Glomerular endothelial cell (primary cell): ENCODE measurements at places on chromosomes 7 and 10. TPM values are rescaled to one million over a fixed set of nuclear protein-coding genes. Genes with fewer than 3 reads are reported as not detected.

GRCh38 chr7:2317556-2318293 lies 3.5 kb upstream of the SNX8 start:
- DNase-seq = no peak

DNA sequence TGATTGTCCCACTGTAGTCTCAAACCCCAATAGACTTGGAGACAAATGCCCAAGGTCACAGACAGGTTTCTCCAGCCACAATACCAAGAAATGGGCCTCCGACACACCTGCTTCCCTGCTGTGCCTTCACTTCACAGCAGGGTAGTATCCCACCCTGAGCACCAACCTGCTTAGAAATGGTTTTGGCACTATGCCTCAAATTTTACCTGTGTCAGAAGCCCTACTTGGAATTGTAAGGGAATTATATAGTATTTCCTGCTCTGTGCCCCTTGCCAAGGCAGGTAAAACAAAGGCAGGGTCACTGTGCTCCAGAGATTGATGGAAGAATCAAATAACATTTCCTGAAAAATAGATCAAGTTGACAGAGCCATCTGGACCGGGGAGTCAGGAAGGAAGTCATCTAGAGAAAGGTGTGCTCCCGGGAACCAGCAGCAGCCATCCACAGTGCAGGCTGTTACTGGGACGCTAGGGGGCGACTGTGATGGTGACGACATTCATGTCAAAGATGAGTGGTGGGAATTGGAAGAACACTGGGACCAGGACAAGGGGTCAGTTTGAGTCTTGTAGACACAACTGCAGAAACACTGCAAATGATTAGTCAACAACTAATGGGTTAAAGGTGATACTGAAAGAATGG lies 117.8 kb upstream of the AKR1E2 start:
- no peak for DNase-seq

DNA sequence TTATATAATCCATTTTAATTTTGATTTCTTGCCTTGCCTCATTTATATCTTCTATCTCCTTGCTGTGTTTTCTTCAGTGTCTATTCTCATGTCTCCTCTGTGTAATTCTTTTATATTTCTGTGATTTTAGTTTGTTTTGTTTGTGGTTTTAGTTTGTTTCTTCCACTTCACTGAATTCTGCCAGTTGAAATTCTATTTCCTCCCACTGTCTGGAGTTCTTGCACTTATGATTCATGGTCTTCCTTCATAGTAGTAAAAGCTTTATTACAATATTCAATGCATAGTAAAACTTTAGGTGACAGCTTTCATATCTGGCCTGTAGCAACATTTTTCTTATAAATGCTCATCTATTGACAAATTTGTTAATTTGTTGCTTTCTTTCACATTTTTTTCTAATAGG lies 113.3 kb downstream of the MAGI2 start:
- DNase-seq = no peak

- no peak for DNase-seq
Measured at GRCh38 chr10:103800789-103801540, 54.4 kb downstream of the SH3PXD2A start.

DNA sequence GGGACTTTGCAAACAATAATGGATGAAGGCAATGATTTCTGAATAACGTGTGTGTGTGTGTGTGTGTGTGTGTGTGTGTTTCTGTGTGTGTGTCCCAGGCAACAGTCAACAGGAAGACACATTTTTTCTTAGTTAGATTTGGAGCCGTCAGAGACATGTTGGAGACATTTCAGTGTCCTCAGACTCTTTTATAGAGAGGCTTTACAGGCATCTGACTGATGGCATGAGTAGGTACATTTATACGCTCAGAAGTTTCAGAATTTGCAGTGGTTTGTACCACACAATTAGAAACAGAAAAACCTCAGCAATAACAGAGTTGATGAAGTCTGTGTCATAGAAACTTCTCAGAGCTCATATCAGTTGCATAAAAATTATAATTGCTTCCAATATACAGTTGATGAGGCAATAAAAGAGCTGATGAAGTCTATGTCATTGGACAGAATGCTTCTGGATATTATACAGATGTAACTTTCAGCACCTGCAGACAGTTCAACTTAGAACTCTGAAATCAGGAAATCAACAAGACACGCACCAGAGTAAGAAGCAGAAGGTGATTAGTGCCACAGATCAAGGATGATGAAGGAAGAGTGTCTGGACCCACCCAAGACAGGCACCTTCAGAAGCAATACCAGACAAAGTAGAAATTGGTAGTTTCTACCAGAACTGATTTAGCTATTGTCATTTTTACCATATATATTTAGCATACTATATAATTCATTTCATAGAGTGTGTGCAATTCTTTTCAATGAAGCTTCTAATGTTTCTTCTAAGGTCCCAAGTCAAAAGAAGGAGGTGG lies 104.5 kb upstream of the LYZL1 start:
- DNase-seq = no peak

- no peak for DNase-seq
Measured at GRCh38 chr10:119539359-119539825, 3.1 kb downstream of the RGS10 start.

DNA sequence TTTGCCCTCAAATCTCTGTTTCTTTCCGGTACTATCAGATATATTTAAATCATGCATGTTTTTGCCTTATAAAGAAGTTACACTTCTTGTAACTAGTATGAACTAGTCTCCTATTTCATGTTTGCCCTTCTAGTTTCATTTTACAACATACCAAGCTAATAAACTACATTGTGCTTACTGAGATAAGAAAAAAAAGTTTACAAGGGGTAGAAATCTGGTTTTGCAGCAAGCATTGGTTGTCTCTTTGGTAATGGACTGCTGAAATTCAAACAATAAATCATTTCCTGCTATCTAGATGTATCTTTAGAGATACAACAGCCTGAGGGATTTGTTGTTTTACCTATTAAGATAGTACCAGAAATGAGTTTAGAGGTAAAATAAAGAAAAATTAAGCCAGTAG lies 18.8 kb downstream of the PTTG1IP2 start:
- no peak for DNase-seq

DNA sequence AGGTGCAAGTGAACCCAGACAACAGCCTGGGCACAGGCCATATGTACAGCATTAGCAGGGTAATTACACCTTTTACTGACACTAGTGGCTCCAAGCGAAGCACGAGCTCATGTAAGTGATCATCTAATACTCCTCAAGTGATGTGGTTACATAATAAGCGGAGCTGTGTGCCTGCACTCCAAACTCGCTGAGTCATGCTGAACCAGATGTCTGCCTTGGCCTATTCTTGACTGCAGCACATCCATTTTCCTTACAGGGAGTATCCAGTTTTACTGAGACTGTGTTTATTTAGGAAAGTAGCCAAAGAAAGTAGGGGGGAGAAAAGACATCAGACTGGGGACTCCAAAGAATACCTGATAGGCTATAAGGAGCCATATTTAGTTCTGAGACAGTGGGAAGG lies 90.1 kb downstream of the GRM3 start:
- no peak for DNase-seq

GRCh38 chr10:119575506-119575905 lies 21.3 kb downstream of the TIAL1 start:
- DNase-seq = no peak

DNA sequence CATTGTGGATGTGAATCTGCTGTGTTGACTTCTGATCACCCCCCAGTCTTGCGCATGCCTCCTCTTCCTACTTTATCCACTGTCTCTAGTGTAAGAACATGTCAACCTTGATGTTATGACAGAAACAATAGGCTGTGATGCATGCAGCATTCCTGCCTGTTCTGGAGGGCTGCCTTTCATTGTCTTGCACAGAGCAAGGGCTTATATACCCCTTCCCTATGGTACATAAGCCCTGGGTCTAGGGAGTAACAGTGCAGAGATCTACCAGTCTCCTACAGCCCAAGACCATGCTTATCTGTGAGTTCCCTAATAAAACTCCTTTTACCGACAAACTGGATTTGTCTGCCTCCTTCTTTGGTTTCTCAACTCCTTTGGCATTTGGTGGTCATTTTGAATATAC lies 177.0 kb upstream of the STK17A start:
- no peak for DNase-seq

DNA sequence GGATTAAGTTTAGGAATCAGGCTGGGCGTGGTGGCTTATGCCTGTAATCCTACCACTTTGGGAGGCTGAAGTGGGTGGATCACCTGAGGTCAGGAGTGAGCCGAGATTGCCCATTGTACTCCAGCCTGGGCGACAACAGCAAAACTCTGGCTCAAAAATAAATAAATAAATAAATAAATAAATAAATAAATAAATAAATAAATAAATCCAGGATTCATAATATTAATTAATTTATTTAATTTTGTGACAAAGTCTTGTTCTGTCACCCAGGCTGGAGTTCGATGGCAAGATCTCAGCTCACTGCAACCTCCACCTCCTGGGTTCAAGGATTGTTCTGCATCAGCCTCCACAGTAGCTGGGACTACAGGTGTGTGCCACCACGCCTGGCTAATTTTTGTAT lies 4.2 kb downstream of the SUGCT start:
- no peak for DNase-seq

DNA sequence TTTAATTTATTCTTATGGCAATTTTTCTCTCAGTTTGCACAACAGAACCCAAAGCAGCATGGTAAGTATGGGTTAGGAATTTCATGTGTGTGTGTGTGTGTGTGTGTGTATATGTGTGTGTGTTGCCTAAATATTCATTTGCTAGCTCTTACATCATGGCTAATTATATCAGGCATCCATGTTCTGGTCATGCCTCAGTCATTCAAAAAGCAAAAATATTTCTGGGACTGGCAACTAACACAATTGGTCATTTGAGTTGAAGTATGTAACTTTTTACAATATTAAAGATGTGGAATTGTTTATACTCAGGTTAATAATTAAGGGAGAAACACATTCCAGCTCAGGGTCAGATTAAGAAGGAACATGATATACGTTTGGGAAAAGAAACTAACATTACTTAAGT lies 67.6 kb upstream of the PHYHIPL start:
- no peak for DNase-seq

DNA sequence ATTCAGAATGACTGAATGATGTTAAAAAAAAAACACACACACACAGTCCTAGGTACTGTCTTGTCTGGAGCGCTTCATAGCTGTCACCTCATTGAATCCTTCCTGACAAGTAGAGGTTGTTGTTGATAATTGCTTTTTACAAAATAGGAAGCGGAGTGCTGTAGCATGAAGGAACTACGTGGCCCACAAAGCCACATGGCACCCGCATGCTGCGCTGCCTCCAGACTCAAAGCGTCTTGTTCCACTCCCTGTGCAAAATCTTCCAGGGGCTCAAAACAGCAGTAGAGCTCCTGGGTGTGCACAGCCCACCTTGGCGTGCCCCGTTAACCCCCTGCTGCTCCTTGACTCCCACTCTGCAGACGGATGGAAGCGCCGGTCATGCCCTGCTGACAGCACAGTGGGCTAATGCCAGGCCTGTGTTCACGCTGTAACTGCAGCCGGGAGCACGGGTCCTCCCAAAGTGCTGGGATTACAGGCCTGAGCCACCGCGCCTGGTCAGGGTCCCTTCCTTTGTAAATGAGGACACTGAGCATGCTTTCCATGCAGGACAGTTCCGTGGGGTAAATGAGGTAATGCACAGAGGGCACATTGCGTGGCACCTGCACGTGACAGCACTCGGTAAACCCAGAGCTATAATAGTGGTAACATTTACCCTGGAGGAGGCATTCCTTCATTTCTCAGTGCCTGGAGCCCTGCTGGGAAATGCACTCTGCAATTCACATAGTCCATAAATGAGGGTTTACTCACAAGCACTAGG lies 91.1 kb upstream of the GNA12 start:
- DNase-seq = no peak

- peak; percentile 18 for DNase-seq
Measured at GRCh38 chr10:102678842-102679289, 34.6 kb downstream of the TRIM8 start.

DNA sequence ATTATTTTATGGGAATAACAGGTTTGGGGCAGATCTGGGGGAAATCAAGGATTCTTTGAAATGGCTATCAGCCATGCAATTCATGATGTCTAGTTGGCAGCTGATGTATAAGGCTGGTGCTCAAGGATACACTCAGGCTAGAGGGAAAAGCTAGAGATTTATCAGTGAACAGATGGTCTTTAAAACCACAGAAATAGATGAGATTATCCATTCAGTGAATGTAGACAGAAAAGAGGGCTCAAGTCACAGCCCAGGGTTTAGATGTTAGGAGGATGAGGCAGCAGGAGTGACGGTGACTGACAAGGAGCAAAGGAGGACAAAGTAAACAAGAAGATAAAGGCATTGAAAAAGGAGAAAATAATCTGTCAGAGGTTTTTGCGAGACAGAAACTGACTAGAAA lies 238.7 kb downstream of the CDK14 start:
- no peak for DNase-seq

DNA sequence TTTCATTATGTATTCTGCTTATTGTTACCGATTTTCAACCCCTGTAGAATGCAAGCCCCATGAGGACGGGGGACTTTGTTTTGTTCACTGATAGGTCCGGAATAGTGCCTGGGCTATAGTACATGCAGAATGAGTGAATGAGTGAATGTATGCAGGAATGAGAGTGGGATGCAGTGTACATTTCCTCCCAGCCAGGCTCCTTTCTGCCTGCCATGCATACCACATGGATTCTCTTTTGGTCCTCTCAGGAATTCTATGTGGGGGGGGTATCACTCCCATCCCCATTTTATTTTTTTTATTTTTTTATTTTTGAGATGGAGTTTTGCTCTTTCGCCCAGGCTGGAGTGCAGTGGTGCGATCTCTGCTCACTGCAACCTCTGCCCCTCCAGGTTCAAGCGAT lies 16.7 kb downstream of the TRIM56 start:
- no peak for DNase-seq

GRCh38 chr10:121732656-121733445 lies 134.6 kb upstream of the FGFR2 start:
- no peak for DNase-seq

DNA sequence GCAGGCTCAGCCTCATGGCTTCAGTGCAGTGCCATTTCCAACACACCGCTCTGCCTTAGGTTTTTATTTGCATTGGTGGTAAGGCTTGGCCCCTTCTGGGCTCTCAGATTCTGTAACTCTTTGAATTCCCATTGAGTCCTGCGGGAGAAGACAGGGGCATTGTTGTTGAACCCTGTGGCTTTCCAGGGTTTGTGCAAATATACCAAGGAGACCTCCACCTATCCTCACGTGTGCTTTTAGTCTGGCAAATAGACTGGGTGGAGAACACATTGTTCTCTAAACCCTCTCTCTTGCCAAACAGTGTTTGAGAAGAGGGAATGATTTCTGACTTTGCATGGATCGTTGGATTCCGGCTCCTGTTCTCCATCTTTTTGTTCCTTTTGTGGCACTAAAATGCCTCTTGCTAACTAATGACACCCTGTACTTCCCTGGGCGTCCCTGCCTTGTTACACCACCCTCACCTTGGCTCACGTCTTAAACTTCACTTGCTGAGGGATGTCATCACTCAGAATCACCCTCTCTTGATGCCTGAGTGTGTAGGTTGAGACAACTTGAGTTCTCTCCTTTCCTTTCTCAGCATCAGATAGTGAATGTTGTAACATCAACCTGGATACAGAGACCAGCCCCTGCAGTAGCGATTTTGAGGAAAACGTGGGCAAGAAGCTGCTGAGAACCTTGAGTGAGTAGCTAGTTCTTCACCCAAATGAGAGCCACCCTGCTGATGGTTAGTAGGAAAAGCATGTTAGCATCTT lies 40.5 kb downstream of the GOT1 start:
- no peak for DNase-seq

The IKZF1 gene
- not detected in 2 replicates for total RNA-seq

The UNCX gene
- total RNA-seq = not detected in 2 replicates

The ZMIZ1 gene
- total RNA-seq = 25.8 and 50.1 TPM in 2 replicates

The VGF gene
- 0.92 TPM in 1 of 2 replicates, not detected in the other for total RNA-seq

The ERVW-1 gene
- total RNA-seq = not detected in 2 replicates

The TYW1B gene
- total RNA-seq = 0.19 and 1.3 TPM in 2 replicates

The PLXDC2 gene
- 0.82 and 0.92 TPM in 2 replicates for total RNA-seq

The CDK14 gene
- 3.9 and 8.3 TPM in 2 replicates for total RNA-seq
